NCI-H524 (cell line): ENCODE measurements at places on chromosomes 5 and 9.

DNA sequence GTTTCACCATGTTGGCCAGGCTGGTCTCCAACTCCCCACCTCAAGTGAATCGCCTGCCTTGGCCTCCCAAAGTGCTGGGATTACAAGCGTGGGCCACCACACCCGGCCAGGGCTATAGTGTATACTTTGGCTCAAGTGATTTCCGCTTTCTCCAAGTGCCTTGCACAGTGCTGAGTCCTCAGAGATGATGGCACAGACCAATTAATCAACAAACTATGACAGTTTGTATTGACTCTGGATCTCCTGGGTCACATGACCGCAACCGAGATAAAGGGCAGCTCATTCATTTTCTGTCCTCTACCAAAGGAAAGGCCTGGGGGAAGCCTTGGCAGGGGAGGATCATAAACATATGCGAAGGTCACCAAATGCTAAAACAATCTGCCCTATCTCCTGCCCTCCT is 11.4 kb upstream of the LARP1 start:
- DNase-seq, result no peak

GRCh38 chr5:170623576-170624181 is 119.9 kb downstream of the KCNIP1 start:
- peak; percentile 26 for DNase-seq

- no peak for DNase-seq
These were observed 21.2 kb upstream of the VCAN start for GRCh38 chr5:83450183-83450966.

DNA sequence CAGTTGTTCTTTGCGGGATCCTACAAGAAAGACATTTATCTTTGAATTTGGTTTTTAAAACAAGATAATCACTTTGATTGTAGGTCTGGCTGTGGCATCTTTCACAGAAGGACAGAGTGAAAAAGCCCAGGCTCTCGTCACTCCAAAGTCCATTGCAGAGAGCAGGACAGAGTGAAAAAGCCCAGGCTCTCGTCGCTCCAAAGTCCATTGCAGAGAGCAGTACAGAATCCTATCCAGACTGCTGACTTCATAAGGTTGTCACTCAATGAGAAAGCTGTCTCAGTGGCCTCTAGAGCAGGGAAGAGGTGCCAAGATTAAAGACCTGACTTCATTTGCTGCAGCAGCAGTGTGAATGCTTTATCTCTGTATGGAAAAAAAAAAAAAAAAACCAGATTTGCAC is 16.3 kb upstream of the GPX8 start:
- no peak for DNase-seq

- DNase-seq, result no peak
These were observed 99.8 kb upstream of the NR4A3 start for GRCh38 chr9:99721898-99722297.

GRCh38 chr5:5316334-5316733 is 106.1 kb upstream of the ICE1 start:
- DNase-seq, result no peak

DNA sequence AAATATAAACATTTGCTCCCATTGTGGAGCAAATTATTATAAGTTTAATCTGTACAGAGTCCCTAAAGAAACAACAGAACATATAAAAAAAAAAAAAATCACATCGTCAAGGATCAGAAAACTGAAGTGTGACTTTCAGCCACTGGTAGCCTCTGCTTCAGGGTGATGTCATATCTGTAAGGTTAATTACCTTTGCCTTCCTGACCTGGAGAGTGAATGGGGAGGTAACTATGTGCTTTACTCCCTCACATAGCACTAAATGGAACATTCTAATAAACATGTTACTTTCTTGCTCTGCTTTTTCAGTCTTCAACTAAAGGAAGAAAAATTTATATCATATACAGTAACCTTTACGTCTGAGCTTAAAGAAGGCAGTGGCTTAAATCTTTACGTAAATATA is 70.3 kb upstream of the TRPM3 start:
- DNase-seq, result no peak
